ENCODE measurements at places on chromosomes 3 and 15.
A peak's percentile ranks its signal among the peaks of the same experiment; 100 is the strongest.

DNA sequence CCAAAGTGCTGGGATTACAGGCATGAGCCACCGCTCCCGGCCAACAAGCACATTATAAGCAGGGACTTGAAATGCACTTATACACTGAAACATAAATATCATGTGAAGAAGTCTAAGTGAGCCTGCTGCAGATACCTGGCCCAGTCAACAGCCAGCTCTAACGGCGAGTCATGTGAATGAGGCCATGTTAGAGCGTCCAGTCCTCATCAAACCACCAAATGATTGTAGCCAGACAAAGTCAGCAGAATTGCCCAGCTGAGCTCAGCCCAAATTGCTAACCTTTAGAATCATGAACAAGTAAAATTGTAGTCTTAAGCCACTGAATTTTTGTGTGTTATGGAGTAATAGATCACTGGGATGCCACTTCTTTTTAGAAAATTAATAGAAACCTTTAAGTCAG lies 37.8 kb upstream of the UACA start:
- DNase-seq: no peak

DNA sequence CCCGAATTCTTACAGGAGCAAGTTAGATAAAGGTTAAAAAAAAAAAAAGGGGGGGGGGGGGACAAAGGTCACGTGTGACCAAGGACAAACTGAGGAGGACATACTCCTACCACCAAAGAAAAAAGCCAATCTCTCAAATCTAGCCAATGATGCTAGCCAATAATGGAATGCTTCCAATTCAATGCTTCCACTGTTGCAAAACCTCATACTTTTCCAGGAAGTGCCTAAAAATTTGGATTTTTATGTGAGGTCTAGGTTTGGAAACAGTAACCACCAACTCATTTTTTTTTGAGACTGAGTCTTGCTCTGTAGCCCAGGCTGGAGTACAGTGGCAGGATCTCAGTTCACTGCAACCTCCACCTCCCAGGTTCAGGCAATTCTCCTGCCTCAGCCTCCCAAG lies 11.4 kb downstream of the MSL2 start:
- DNase-seq: no peak

DNA sequence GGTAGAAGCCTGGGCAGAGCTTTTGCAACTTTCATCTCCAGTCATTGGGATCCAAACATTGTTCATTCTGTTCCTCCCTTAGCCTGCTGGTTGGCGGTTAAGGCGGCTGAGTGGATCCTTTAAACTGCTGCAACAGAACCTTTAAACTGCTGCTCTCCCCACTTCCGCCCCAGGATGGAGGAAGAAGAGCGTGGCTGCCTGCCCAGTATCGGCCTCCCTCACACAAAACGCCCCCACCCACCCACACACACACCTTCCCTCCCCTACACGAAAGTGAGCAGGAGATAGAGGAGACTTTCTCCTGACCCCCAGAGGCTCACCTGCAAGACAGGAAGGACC lies 460 bp upstream of the ZMAT3 start:
- no peak for DNase-seq

DNA sequence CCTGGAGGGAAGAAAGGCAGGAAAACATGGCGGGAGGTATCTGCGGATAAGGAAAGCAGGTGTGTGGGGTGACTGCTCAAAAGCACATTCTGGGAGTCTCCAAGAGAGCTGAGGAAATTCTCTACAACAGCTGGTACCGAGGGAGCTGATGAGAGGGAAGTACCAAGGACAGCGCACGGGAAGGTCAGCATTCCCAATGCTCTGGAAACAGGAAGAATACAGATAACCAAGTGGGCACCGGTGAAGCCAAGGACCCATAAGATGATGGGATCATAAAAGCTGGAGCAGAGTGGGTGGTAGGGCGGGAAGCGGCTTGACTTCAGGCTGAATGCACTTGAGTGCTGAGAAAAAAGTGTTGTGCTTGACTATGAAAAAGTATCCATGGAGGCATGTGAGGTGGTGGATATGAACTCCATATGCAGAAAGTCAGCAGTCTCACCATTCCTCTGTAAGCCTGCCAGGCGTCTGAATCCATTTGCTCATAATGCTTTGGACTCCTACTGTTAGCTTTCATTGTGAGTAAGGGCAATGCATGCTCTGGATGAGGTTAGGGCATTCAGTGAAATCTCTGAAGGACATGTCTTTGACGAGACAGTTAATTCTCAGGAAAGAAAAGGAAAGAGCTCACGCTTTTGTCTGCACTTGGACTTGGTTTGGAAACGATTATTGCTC lies 215.5 kb downstream of the NR1D2 start:
- no peak for DNase-seq

DNA sequence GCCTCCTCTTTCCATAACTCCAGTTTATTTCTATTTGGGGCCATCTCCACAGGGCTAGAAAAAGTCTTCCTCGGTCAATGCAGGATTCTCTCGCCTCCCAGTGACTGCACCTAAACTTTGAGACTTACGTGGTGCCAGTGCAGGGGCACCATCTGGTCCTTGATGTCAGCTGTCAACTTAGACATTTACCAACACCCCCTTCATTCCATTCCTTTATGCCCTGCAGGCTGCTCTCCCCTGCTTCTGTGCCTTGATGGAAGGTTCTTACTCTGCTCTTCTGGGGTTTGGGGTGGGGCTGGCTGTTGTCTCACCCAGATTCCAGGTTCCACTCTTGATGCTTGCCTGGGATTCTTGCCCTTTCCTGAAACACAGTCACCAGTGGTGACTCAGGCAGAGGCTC lies 101.8 kb downstream of the ST8SIA2 start:
- no peak for DNase-seq

DNA sequence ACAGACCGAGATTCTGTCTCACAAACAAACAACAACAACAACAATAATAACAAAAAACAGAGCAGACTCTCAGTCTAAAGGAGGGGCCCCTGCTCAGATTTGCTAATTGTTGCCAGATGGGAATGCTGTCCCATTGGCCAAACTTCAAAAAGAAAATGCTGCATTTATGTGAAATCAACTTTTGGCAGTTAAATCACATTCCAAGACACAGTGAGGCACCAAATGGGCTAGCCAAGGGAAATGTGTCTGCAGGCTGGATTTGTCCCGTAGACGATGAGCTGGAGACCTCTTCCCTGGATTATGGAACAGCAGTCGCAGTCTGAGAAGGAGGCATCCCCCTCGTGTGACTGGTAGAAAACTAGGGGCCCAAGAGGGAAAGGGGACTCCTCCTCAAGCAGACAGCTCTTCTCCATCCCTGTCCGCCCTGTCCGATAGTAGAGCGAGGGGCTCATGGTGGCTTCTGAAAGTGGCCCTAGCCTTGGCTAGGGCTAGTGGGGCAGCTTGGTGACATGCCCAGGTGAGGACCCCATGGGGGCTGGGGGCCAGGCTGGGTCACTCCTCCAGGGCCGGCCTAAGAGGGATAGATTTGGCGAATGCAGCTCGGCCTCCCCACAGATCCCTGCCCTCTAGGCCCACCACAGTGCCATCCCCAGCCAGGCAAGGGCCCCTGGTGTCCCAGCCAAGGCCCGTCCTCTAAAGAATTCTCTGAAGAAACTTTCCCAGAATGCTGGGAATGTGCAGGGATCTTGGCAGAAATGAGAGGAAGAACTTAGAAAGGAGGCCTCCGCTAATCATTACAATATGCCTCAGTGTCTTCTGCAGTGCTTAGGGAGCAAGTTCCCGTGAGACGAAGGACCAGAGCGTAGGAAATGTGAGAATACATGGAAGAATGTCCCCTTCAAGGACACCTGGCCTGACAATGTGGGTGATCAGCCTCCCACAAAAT lies 2.0 kb downstream of the SLC22A14 start:
- no peak for DNase-seq

DNA sequence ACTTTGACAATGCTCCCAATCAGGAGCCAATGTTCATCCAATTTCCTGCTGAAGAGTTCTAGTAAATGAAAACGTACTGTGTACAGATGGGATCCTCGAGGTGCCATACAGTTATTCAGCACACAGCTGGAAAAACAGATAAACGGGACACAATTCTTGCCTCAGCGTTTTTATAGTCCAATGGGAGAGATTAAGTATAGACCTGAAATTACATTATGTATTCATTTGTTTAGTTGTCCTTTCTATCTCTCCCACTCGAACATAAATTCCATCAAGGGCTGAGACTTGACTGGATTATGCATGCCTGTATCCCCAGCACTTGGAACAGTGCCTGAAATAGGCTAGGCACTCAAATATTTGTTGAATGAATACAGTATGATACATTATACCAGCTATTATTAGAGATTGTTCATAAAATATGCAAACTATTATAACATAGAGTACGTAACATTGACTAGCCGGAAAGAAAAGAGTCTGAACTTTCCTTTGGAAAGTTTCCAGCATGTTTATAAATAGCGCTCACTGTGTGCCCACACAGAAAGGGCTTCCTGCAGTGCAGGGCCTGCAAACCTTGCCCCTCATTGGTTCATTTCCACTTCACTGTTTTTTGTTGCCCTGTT lies 27.4 kb upstream of the SNTN start:
- DNase-seq: no peak

DNA sequence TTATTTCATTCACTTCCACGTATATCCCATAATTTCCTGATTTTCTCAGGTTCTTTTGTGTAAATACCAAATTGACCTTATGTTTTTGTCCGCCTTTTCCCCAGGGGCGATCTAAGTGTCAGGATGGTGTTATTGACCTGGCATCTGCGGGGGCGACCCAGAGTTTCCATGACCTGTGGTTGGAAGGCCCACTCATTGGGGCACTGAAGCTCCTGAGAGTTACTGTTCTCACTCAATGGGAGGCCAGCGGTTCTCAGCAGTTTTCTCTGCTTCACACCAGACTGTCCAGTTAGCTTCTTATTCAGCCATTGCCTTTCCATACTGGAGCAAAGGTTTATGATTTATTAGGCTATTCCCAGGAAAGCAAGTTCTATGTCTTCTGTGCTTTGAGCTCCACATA lies 53.3 kb downstream of the B3GALNT1 start:
- DNase-seq: no peak

DNA sequence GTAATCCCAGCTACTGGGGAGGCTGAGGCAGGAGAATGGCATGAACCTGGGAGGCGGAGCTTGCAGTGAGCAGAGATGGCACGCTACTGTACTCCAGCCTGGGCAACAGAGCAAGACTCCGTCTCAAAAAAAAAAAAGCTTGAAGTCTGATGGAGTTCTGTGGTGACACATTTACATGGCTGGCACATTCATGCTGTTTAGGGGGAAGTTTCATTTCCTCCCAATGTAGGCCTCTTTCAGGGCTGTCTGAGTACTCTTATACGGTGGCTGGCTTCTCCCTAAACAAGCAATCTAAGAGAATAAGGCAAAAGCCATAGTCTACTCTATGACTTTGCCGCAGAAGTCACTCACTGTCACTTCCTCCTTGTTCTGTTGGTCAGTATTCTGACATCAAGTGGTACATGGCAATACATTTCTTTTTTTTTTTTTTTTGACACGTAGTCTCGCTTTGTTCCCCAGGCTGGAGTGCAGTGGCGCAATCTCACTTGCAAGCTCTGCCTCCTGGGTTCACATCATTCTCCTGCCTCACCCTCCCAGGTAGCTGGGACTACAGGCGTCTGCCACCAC lies 41.2 kb downstream of the OIP5 start:
- DNase-seq: no peak

- no peak for DNase-seq
Observed at GRCh38 chr3:30596152-30596551, 10.2 kb upstream of the TGFBR2 start.

GRCh38 chr15:30044377-30044776 lies 38.4 kb upstream of the GOLGA8J start:
- no peak for DNase-seq

GRCh38 chr3:46500656-46501635 lies 3.2 kb downstream of the RTP3 start:
- DNase-seq: peak; percentile 4

DNA sequence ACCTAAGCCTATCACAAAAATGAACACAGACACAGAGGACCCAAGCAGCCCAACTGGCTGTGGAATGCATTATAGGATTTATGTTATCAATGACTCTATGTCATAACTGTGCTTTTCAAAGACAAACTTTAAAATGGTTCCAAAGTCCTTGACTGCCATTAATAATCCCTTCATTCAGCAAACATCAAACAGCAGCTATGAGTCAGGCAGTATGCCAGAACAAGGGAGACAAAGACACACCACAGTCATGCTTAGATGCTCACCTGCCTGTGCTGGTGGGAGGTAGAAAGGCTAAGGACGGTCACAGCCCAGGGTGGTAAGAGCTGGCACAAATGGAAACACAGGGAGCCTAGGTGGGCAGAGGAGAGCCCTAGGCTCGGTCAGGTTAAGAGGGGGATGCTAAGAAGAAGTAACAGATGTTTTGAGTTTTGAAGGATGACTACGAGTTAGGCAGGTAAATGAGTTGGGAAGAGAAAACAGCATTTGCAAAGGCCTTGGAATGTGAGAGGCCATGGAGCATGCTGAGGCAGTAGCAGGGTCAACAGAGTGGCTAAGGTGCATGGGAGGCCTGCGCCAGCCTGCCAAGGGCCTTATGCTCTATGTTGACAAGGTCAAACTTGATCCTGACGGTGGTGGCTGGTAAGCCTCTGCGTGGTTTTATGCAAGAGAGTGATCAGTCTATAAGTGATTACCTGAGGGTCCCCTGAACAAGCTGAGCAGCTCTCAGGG lies 23.0 kb downstream of the NMNAT3 start:
- DNase-seq: no peak

GRCh38 chr15:64894395-64895056 lies 17.2 kb upstream of the ANKDD1A start:
- DNase-seq: peak; percentile 69

DNA sequence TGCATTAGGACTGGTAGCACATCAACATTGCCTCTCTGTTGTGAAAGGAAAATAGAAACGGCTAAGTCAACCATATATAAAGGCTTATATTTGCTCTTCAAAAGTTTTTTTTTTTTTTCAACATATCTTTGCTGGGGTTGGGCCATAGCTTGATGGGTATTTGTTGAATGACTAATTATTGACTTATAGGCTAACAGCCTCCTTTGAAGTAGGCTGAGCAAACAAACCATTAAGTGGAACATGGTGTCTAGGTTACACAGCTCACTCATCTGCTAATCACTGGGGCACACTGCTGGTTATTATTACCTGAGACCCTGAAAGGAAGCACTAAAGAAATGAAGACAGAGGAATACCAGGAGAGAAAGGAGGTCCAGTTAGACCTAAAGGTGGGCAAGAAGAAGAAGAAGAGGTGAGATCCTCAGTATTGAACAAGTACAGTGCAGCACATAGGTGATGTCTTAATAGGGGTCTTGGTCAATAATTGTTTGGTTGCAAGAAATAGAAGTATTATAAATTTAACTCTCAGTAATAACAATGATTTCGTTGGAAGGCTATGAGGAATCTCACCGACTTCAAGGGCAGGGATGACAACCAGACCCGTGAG lies 139.4 kb downstream of the RPLP1 start:
- DNase-seq: no peak

GRCh38 chr3:50242851-50243542 lies 7.0 kb downstream of the GNAI2 start:
- DNase-seq: no peak

DNA sequence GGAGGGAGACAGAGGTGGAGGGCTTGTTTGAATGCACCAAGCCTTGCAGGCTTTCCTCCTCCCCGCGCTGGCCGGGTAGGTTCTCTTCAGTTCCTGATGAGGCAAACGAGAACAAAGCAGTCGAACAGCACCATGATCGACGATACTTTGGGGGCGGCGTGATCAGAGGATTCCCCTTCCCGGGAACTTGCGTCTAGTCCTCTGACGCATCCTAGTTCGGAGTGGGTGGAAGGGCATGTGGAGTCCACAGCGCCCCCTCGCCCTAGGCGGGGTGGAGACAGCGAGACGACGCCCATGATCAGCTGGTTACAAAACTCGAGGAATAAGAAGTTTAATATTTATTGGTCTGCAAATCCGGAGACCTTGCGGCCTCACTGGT lies 452 bp upstream of the SV2B start:
- DNase-seq: no peak
